ENCODE measurements at places on chromosomes 7 and 10. TPM values are rescaled to one million over a fixed set of nuclear protein-coding genes. Genes with fewer than 3 reads are reported as not detected.

DNA sequence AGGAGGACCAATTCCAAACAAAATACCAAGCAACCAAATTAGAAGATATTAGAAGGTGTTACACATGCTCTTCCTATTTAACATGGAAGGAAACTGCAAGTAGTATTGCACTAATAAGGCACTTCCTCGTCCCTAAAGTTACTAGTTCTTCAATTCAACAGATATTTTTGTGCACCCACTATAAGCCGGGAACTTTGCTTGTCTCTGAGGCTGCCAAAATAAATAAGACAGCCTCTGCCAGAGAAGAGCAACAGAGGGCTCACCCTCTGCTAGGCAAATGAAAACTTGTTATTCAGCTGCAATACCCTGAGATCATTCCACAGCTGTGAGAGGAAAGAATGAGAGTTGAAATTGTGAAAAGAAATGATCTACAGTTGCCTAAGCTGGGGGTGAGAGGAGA, 37.4 kb upstream of the GSAP start:
- no peak for DNase-seq

DNA sequence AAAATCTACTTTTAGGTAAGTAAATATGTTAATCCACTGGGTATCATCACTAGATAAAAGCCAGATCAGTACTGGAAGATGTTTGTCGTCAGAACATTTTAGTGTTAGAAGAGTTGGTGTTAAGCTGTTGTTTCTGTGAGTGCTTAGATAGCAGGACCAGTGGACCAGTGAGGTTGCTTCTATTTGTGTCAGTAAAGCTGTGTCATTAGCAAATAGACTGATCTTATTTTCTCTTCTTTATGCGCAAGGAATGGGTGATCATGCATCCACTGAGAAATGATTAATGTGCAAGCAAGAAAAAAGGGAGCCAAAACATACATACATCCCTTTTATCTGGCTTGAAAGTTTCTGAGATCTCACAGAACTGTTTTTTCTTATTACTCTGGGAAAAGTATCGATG, 42.6 kb downstream of the EXOC4 start:
- DNase-seq = no peak

DNA sequence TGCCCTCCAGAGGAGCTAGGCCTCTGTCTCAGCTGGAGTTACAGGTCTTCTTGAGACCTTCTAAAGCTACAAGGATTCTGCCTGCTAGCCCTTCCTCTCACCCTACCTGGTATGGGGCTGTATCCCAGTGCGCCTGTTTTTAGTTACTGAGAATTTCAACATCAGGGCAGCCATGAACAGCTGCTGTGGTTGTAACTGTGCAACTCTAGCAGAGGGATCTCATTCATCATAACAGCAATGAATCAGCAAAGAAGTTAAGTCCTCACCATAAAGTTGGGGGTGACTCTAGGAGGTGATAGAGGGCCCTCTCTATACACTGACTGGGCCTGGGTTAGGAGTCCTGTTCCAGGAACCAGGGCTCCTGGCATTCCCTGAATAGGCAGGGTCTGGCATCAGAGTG, 14.0 kb upstream of the CDH23 start:
- no peak for DNase-seq

GRCh38 chr10:1044146-1044545, 4.8 kb downstream of the IDI1 start:
- no peak for DNase-seq

DNA sequence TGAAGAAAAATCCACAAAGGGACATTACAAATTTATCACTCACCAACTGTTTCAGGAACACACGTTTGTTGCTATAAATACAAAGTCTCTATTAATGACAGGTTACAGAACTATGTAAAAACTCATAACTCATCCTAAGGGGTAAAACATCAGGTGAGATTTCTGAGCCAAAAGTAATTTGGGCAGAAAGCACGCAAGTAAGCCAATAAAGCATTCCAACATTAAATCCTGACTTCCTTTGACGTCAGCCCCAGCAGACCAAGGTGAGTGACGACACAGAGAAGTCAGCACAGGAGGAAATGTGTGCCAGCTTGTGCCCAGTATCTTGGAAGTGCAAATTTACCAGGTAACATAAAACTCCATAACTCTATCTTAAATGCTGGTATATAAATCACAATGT, 45.7 kb downstream of the IMMP2L start:
- no peak for DNase-seq

GRCh38 chr10:63416376-63416775, 49.4 kb downstream of the JMJD1C start:
- DNase-seq = no peak

- no peak for DNase-seq
Observed at GRCh38 chr7:157077021-157077420, 61.7 kb upstream of the UBE3C start.

GRCh38 chr10:2020836-2021235, 283.5 kb upstream of the ADARB2 start:
- DNase-seq = no peak

DNA sequence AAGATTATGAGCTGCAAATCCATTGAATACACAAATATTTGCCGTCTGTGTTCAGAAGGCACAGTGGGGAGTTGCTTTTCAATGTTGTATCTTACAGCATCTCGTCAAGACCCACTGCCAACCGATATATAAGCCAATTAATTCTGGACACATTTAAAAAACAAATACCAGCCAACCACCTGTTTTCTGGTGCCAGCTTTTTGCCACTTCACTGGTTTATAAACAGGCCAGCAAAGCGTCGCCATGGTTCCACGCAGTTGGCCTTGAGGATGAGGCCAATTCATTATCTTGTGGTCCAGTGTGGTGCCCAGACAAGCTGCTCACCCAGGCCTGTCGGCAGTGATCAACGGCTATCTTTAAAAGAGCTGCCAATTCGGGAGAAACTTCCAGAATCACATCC, 321.0 kb downstream of the TCERG1L start:
- no peak for DNase-seq

DNA sequence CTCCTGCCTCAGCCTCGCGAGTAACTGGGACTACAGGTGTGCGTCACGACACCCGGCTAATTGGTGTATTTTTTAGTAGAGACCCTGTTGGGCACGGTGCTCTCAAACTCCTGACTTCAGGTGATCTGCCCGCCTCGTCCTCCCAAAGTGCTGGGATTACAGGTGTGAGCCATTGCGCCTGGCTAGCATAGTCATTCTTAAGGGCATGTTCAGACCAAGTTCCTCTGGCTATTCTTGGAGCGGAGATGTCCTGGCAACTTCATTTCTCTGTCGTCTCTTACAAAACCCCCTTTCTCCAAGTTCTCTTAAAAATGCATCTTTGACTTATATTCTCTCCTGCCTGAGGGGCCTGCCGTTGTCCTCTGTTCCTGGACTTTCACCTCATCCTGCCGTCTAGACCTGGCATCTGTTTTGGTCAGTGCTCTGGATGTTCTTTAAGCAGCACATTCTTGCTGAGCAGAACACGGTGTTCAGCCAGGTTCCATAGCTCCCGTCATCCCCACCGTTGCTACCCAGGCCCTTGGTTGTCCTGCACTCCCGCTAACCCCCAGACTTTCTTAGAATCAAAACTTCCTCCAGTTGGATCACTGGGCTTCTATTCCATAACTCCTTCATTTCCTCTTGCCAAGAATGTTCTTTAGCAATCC, 509.9 kb upstream of the GALNT17 start:
- DNase-seq = no peak

DNA sequence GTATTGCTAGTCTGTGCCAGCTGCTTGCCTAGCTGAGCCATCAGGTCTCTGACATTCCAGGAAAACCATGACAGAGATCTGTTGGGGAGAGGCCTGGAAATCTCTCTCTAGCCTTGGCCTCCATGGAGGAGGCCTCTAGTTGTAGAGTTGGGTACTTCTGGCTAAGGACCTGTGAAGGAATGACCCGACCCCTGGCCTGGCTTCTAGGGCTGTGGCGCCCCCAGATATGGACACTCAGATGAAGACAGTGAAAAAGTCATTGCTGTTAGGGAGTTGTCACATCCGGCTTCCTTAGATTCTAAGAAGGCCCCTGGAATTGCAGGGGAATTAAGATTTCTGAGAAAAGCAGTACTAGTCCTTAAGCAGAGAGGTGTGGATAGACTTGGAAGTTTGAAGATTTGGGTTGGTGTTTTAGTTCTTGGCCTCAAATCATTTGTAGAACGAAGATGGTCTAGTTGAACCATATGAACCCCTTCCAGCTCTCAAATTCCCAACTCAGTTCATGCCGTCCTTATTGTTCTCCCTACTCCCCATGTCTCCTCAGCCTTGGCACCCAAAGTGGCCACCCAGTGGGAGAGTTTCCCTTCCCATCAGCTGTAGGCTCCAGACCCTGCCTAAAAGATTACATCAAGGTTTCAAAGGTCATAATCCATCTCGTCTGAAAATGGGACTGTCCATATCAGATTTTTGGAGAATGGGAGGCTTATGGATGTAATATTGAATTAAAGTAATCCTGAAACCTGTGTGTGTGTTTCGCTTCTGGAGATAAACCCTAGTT, 7.0 kb downstream of the HHEX start:
- no peak for DNase-seq

The PLPP4 gene
- total RNA-seq = 2.0 TPM

The TBX20 gene
- total RNA-seq = not detected

The LRGUK gene
- total RNA-seq = 0.30 TPM

The WNT8B gene
- total RNA-seq = not detected

The NPS gene
- not detected for total RNA-seq

The DDC gene
- not detected for total RNA-seq

The PRLHR gene
- total RNA-seq = not detected

The AMPH gene
- total RNA-seq = 9.8 TPM

The NCF1 gene
- total RNA-seq = not detected

The CHAT gene
- total RNA-seq = not detected

All from osteocyte (in vitro differentiated cells).